ENCODE measurements at places on chromosomes 12 and 14.

GRCh38 chr12:89977405-89978085 is 268.9 kb upstream of the ATP2B1 start:
- DNase-seq, result no peak

- DNase-seq, result no peak
Measured at GRCh38 chr12:25719505-25719904, 166.4 kb upstream of the LMNTD1 start.

- no peak for DNase-seq
Measured at GRCh38 chr12:101010896-101011295, 199.1 kb downstream of the SLC5A8 start.

- no peak for DNase-seq
Measured at GRCh38 chr12:115984616-115985015, 292.9 kb downstream of the MED13L start.

- DNase-seq, result no peak
Measured at GRCh38 chr12:10612984-10613348, 443 bp downstream of the MAGOHB start.

GRCh38 chr12:105820429-105821125 is 318.2 kb downstream of the NUAK1 start:
- DNase-seq, result no peak

- peak; percentile 19 for DNase-seq
Measured at GRCh38 chr12:106954462-106955376, 988 bp upstream of the TMEM263 start.
